ENCODE measurements at places on chromosomes 1 and 21.

DNA sequence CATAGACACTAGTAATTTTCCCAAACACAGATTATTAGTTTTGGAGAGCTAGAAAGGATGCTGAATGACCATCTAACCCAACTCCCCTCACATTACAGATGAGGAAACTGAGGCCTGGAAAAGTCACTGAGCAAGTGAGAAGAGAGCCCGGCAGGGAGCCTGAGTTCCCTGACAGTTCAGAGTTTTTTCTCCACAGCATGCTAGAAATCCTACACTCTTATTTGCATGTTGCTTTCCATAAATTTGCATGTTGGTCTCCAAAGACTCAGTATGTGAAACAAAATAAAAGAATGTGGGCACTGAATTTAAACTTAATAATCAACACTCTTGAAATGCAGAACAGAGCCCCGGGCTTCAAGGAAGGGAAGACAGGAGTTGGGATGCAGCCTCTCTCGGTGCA is 132.3 kb downstream of the CCDC185 start:
- no peak for DNase-seq

- no peak for DNase-seq
Observed at GRCh38 chr1:170356585-170356984, 175.4 kb upstream of the GORAB start.

DNA sequence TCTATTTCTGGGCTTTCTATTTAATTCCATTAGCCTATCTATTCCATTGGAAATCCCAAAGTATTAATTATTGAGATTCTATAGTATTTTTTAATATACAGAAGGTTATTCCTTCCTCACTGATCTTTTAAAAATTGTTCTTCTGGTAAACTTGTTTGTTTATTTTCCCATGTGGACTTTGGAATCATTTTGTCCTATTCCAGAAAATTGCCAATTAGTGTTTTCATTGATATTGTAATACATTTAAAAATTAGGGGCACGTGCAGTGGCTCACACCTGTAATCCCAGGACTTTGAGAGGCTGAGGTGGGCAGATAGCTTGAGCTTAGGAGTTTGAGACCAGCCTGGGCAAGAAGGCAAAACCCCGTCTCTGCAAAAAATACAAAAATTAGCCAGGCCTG is 8.4 kb upstream of the TLCD4 start:
- no peak for DNase-seq

DNA sequence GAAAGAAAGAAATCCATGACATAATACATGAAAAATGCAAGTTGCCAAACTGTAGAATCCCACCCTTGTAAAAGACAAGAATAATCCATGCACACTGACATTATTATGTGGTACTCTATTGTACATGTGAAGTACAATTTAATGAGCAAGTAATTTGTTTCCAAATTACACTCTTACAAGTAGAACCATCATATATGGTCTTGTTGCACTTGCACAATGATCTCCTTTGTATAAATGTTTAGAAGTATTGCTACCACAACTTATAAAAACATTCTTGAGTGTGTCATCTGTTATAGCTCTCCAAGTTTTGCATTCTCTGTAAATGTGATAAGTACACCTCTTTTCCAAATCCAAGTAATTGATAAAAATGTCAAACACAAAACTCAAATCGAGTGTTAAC is 29.1 kb upstream of the ZNF281 start:
- DNase-seq = no peak

Measured in cardiac septum (tissue), 1 donor.